ENCODE measurements at places on chromosomes 13 and 19.

- DNase-seq, result no peak
Observed at GRCh38 chr13:110869805-110870706, 44.8 kb downstream of the ANKRD10 start.

- DNase-seq, result no peak
Observed at GRCh38 chr13:24943136-24943535, 152.8 kb upstream of the PABPC3 start.

DNA sequence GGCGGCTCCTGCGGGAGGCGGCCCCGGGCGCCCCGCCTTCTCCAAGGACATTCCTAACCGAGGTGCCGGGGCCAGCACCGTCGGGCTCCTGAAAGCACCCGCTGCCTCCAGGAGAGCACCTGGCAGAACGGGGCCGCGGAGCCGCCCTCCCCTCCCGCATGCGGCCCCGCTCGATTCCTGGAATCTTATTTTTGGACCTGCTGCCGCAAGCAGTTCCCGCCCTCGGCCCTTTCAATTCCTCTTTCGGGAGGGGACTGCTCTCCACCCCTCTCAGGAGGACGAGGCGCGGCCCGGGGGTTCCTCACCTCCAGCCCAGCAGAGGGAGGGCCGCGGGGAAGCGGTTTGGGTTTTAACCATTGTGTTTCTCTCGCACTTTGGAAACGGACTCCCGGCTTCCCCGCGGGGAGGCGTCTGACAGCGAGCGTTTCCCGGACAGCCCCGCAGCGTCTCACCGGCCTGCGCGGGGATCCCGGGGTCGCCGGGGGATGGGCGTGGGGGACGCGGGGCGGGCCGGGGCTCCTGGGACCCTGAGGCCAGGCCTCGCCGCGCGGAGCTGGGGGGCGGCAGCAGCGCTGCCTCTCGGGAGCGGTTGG, 849 bp downstream of the GAS6 start:
- no peak for DNase-seq

- no peak for DNase-seq
Observed at GRCh38 chr13:91045351-91046034, 302.0 kb upstream of the MIR17HG start.

- no peak for DNase-seq
Observed at GRCh38 chr13:100836711-100837110, 162.1 kb upstream of the TMTC4 start.

GRCh38 chr19:58229255-58229639, 533 bp downstream of the ZNF544 start:
- no peak for DNase-seq

DNA sequence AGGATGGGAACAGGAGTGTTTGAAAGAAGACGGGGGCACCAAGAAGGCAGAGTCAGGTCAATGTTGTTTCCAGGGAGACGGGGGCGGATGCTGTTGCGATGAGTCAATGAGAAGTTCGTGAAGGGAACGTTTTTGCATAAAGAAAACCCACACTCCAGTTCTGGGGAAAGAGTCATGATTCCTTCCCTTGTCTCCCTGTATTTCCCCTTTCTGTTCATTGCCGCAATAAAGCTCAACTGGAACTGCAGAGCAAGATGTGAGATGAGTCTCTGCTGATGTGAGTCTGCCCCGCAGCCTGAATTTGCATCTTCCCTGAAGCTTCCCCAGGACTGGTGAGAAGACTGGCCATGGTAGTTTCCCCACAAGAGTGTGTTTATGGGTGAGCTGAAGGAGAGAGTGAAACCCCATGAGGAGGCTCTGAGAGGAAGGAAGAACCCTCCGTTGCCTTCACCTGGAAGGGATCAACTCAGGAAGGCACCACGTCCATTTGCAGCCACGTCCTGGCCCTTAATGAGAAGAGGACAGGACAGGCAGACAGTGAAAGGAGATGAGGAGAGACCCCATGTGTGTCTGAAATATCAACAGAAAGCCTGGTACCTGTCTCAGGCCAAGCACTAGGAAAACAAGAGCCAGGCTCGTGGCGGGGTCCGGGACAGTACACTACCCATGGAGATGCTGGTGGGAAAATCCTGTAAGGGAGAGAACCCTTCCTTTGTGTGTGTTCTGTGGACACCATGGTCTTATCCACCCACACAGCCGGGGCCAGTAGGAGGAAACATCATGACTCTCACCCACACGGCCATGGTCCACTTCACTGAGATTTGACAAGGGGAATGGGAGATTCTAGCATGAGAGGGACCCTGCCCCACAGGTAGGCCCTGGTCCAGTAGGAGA, 13.7 kb downstream of the LILRA1 start:
- DNase-seq, result no peak

DNA sequence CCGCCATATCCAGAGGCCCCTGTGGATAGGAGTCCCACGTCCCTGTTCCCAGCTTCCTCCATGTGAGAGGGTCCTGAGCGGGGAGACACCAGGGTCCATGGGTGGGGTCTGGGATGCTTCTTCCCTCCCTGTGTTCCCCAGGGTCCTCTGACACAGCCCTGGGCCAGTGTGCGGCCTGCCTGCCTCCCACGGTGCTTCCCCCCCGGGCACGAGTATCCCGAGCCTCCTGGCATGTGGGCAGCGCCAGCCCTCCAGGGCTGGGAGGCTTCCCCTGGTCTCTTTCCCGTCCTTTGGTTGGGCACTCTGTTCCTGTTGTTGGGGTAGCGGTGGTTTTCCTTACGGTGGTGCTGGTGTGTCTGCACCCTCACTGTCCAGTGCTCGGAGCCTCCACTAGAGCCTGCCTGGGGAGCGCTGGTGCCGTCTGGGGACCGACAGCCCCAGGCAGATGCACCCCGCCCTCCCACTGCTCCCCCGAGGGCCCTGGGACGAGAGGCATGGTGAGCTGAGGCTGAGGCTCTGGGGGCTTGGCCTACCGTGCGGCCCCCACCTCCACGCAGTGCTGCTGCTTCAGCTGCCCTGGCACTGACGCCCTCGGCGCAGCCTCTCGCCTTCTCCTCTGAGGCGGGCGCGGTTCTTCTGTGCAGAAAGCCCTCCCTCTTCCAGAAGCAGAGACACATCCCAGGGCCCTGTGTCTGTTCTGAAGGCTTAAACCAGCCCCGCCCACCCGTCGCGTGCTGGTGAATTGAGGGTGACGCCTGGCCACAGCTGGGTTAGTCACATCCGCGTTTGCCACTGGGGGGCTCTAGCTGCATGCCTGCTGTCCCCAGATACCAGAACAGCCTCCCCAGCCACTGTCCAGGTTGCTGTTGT, 27.9 kb downstream of the PLEKHJ1 start:
- no peak for DNase-seq

DNA sequence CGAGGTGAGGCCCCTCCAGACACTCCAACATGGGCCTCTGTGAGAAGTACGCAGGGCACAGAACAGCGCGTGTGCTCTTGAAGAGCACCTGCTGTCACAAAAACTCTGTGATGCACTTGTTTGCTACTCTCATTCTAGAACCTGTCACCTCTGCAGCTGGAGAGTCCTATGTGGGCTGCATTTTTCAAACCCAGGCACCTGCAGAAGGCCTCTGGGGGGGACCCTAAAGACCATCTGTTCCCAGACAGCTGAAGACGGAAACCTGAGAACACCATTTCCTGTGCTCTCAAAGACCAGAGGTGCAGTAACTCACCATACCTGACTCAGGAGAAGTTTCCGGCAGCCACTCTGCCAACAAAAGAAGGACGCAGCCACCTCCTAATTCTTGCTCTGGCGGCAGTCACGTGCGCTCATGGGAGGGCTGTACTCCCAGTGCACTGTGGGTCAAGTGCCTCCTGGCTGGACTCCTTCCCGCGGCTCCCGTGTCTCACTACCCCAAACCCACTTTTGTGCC, 28.1 kb downstream of the RANBP3 start:
- peak; percentile 13 for DNase-seq

DNA sequence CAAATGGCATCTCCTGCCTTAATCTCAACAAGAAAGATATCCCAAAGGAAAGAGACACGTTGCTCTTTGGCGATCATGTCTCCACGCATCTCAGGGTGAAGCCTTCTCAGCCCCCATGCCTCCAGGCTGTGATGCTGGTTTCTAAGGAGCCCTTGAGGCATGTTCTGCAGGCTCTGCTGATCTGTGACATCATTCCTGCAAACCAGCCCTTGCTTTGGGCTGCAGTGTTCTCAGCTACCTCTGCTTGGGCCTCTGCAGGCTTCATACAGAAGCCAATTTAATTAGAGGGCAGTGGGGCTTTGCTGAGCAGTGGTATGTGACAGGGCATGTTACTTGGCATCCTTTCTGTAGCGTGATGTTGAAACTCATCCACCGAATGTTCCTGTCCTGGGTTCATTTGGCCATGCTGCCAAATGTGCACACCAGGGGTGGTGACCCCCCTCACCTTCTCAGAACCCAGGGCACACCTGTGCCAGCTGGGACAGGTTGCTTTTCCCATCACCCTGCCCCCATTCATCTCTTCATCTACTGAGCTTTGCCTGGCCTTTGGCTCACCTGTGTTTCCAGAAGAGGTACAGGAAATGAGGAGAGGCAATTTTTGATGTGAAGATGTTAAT, 230.9 kb downstream of the TEX29 start:
- no peak for DNase-seq

GRCh38 chr13:49369866-49370265, 74.0 kb downstream of the CAB39L start:
- DNase-seq, result no peak

- DNase-seq, result peak; percentile 2
Observed at GRCh38 chr19:11881151-11881800, 6.3 kb upstream of the ZNF69 start.

DNA sequence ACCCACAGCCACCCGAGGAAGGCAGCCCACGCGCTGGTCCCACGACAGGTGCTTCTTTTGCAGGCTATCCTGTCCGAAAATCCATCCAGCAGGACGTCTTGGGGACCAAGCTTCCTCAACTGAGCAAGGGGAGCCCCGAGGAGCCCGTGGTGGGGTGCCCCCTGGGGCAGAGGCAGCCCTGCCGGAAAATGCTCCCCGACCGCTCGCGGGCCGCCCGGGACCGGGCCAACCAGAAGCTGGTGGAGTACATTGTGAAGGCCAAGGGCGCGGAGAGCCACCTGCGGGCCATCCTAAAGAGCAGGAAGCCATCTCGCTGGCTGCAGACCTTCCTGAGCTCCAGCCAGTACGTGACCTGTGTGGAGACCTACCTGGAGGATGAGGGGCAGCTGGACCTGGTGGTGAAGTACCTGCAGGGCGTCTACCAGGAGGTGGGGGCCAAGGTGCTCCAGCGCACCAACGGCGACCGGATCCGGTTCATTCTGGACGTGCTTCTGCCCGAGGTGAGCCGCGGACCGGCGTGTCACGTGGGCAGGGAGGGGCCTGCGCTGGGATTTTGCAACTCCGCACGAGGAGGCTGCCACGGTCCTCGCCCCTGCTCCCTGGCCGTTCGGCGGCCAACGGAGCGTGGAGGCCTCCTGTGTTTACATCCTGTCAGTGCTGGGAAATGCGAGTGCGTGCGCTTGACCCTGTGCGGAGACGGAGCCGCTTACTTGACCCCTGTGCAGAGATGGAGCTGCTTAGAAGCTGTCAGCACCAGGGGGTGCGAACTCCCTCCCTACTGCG, 12.9 kb upstream of the NDUFS7 start:
- no peak for DNase-seq

DNA sequence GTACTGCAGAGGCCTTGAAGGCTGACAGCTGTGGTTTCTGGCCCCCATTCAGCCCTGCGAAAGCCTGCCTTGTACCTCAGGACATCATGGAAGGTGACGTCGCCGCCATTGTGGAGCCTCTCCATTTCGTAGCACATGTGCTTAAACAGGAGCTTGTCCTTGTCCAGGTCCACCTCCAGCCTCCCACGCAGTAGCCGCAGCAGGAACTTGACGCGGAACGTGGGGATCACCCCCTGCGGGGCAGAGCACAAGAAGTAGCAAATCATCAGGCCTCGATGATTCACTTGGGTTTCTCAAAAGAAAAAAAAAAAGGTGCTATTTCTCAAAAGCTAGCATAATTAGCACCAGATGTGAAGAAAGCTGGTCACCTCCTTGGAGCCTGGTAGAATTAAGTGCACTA, 351.0 kb downstream of the NALCN start:
- no peak for DNase-seq

GRCh38 chr13:48066310-48066989, 28.5 kb downstream of the MED4 start:
- DNase-seq, result no peak

DNA sequence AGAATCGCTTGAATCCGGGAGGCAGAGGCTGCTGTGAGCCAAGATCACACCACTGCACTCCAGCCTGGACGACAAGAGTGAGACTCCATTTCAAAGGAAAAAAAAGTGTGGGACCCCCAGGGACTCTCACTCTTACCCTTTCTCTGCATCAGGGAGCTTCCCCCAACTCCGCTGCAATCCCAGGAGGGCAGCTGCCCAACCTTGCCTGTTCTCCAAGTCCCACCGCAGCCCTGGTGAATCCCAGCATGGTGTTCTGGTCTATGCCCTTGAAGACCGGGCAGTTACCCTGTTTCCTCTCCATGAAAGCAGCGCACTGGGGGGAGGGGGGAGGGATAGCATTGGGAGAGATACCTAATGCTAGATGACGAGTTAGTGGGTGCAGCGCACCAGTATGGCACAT, 35.7 kb upstream of the DPRX start:
- DNase-seq, result no peak

GRCh38 chr19:45934551-45935230, 20.1 kb upstream of the NANOS2 start:
- no peak for DNase-seq

DNA sequence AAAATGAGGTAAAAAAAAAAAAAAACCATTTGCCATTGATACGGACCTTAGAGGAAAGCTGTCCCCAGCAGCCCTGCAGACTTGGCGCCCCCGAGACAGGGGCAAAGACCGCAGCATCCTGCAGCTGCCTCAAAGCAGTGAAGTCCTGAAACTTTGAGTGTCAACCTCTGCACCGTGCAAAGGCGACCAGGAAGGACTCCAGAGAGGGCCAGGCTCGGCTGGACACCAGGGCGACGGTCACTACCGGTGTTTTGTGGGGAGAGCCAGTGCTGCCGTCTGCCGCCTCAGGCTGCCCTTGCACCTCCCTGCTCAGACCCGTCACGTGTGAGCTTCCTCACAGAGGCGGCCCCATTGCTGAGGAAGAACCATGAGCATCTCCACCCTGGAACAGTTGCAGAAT, 146.7 kb upstream of the SPACA7 start:
- no peak for DNase-seq

- DNase-seq, result no peak
Observed at GRCh38 chr19:6429419-6430221, 3.9 kb downstream of the SLC25A41 start.

- DNase-seq, result no peak
Observed at GRCh38 chr13:91894316-91894715, 495.9 kb downstream of the GPC5 start.

DNA sequence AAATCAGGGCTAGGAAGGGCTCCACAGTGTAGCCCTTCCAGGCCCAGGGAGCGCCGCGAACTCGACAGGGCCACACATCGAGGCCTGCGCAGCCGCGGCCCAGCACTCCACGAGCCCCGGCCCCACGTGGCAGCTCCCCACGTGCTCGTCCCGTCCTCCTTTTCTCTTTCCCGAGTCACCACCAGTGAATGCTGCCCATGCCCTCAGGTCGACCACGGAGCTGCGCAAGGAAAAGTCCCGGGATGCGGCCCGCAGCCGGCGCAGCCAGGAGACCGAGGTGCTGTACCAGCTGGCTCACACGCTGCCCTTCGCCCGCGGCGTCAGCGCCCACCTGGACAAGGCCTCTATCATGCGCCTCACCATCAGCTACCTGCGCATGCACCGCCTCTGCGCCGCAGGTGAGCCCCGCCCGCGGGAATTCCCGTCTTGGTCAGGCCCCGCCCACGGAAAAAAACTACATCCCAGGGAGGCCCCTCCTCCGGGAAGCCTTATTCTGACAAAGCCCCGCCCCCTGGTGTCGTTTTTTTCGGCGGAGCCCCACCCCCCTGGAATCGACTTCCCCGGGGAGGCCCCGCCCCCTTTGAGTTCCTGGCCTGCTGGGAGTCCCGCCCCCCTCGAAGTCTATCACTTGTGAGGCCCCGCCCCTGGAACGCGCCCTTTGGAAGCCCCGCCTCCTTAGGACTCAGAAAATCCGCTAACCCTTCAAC, 7.0 kb downstream of the HIF3A start:
- DNase-seq, result no peak

GRCh38 chr19:45186509-45187334, 8.1 kb downstream of the BLOC1S3 start:
- no peak for DNase-seq
